ENCODE measurements at places on chromosomes 11 and 22. TPM values are rescaled to one million over a fixed set of nuclear protein-coding genes. Genes with fewer than 3 reads are reported as not detected.

- no peak for DNase-seq
Observed at GRCh38 chr11:79287952-79288351, 152.9 kb downstream of the TENM4 start.

- no peak for DNase-seq
Observed at GRCh38 chr11:35943309-35943708, 553 bp upstream of the LDLRAD3 start.

DNA sequence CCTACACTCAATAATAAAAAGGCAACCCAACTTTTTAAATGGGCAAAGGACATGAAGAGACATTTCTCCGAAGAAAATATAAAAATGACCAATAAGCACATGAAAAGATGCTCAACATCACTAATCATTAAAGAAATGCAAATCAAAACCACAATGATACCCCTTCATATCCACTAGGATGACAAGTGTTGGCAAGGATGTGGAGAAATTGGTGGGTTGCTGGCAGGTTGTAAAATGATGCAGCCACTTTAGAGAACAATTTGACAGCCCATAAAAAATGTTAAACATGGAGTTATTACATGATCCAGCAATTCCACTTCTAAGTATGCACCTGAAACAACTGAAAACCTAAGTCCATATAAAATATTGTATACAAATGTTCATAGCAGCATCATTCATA lies 73.2 kb upstream of the LMO2 start:
- DNase-seq, result no peak

GRCh38 chr11:94129512-94130297 lies 1.1 kb downstream of the PANX1 start:
- DNase-seq, result no peak

DNA sequence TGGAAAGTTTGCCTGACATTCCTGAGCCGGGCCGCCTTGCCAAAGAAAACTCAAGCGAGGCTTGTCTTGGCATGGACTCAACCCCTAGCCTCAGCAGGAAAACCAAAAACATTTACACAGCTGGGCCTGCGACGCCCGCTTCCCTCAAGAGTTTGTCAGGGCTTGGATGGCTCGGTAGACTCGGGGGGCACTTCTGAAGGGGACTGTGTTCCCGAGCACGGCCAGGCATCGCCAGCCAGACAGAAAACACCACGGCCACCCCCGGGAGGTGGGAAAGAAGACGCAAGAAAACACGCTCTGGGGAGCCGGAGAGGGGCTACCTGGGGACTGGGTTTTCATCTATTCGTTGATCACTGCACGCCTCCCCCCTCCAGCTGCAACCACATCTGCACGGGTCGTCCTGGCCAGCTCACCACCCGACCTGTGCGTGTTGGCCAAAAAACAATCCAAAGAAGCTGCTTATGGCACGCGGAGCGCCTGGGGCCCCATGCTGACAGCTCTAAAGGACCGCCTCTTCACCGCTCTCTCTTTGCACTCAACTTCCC lies 380.7 kb downstream of the MN1 start:
- peak; percentile 26 for DNase-seq

GRCh38 chr11:117946156-117946841 lies 17.1 kb upstream of the TMPRSS13 start:
- no peak for DNase-seq

GRCh38 chr11:125069796-125070195 lies 6.7 kb downstream of the SLC37A2 start:
- DNase-seq, result no peak

DNA sequence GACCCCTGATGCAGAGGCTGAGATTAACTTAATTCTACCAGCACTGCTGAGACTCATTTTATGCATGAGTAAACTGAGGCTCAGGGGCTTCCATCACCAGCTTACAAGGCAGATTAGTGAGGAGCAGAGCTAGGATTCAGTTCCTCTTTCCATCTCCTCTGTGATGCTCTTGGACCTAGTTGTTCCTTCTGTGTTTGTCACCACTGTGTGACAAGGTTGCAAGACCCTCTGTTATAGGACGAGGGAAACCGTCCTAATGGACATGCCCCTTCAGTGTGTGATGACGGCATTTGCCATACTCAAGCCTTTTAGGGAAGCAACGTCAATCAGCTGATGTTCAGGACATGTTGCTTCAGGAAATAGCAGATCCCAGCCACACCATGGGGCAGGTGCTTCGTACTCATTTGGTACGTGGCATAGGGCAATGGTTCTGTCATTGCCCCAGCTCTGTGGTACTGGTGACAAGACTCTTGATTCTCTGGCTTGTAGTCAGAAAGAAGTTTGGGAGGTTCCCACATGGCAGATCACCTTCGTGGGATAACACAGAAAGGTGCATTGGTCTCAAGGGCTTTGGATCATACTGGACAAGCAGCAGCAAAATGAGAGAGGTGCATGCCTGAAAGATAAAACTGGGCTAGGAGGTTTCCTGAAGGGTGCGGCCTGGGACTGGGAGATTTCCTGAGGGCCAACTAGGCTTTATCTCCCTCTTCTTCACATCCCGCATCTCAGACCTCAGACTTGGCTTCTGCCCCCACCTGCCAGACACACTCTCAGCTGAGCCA lies 23.9 kb upstream of the CD44 start:
- DNase-seq, result no peak

DNA sequence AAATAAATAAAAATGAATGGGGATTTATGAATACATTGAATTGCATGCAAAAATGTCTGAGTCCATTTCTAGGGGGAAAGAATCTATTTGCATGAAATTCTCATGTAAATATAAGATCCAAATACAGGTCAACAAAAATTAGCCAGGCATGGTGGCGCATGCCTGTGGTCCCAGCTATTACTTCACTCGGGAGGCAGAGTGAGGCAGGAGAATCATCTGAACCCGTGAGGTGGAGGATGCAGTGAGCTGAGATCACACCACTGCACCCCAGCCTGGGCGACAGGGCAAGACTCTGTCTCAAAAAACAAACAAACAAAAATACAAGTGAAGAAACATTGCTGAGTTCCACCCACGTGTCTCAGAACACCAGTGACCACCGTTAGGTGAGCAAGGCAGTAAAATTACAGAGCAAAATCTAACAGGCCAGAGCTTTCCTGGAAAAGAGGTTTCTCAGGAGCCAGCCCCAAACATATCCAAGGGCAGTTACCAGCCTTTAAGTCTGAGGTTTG lies 17.3 kb downstream of the PACSIN2 start:
- DNase-seq, result no peak

- DNase-seq, result no peak
Observed at GRCh38 chr11:81331088-81331487, 1402.6 kb downstream of the FAM181B start.

- DNase-seq, result no peak
Observed at GRCh38 chr22:17375914-17376614, 6.8 kb downstream of the CECR2 start.

- peak; percentile 10 for DNase-seq
Observed at GRCh38 chr11:58830673-58831301, 13.7 kb downstream of the GLYATL2 start.

- DNase-seq, result no peak
Observed at GRCh38 chr11:79021601-79022000, 419.2 kb downstream of the TENM4 start.

DNA sequence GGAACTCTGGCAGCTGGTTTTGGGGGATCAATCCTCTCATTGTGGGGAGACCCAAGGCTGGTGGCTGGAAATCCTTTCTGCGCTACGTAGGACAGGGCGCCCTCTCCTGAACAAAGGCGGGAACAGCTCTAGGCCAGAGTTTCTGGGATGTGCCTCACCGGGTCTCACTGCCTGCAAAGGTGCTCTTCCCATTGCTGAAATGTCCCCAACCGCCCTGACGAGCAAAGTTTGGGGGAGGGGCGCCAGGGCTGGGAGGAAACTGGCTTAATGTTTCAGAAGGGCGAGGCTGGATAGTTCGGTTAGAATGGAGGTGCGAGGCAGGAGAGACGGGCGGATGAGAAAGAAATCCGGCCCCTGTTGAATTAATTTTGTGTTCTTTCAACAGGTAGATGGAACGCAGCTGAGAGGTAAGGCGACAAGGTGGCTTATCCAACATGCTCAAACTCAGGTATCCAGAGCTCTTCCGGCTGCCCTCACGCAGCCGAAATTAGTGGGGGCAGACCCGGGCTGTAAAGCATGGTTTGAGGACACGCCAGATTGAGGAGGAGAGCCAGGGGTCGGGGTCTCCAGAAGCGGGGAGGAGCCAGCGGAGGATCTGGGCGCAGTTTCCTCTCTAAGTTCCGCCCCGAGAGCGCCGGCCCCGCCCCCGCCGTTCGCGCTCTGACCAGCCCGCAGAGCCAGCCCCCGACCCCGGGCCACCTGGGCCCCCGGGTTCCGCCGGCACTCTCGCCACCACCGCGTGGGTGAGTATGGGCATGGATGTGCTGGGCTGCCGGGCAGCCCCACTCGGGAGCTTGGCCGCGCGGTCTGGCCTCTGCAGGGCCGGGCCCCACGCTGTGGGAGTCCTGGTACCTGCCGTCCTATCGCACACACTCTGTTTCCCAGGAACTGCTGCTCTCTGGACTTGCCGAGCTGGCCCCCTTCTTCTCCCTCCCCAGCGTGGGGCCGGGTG lies at the start of gene PGAP2:
Gene PGAP2, plus strand, starts transcription at position 652 of the 952 bp plus-strand sequence. CDS start 2,700 bp downstream, outside the sequence.
- peak; percentile 69 for DNase-seq

DNA sequence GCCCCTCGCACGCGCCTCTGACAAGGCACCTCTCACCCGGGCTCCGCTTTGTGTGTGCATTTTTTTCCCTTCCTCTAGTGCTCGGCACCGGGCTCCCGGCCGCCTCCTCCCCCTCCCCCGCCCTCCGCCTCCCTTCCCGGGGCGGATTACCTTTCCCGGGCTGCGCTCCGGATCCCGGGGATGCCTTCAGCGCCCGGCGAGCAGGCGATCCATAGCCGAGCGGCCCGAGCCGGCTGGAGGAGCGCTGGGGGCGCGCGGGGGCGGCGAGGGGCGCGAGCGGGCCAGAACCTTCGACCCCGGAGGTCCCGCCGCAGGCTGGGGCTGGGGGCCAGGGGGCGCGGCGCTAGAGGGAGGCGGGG lies 282 bp downstream of the MPPED2 start:
- peak; percentile 4 for DNase-seq

DNA sequence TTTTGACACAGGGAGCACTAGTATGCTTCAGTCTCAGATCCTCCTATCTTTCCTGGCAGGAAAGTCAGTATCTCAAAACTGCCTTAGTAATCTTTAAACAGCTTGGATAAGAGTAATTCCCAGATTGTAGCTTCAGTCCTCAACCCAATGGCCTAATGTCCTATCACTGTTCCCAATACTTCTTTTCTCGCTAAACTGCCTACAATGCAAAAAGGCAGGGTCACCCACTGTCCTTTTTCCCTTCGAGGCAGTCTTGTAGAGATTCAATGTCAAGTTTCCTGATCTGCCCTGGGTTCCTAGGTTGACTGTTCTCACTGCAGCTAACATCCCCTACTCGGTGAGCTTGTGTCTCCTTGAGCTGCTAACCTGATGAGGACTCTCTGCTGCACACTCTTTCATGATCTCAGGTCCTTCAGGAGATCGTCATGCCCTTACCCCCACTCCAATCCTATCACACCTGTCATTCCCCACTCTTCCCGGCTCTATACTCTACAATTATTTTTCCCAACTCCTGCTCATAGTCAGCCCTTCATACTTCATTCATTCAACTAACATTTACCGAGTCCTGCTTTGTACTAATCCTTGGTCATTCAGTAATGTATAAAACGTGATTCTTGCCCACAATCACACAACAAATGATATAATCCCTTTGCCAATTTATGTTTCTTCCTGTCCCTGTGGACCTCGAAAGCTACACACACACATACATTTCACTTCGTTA lies 904 bp downstream of the C2CD3 start:
- DNase-seq, result no peak

DNA sequence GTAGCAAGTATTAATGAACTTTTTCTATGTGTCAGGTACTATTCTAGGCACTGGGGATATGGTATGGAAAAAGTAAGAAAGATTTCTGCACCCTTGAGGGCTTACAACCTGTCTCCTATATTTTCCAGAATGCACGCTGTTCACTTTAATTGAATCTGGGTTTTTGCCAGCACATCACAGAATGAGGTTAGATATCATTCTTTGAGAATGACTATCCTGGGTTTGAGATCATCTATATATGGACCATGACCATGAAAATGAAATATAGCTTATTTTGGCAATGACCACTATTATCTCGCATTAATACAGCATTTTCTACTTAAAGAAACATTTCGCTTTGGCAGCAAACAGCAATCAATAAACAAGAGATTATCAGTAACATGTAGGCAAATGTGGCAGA lies 46.9 kb downstream of the C11orf71 start:
- DNase-seq, result no peak

DNA sequence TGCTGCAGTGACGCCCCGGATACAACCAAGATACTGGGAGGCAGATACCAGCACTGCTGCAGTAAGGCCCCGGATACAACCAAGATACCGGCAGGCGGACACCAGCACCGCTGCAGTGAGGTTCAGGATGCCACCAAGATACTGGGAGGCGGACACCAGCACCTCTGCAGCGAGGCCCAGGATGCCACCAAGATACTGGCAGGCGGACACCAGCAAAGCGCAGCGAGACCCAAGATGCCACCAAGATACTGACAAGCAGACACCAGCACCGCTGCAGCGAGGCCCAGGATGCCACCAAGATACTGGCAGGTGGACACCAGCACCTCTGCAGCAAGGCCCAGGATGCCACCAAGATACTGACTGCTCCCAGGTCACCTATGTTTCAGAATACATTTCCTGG lies 225.2 kb downstream of the BRD1 start:
- DNase-seq, result no peak

GRCh38 chr22:39361496-39361895 lies 11.7 kb downstream of the SYNGR1 start:
- DNase-seq, result no peak

- peak; percentile 24 for DNase-seq
Observed at GRCh38 chr11:80727315-80727714, 1286.5 kb upstream of the TENM4 start.

DNA sequence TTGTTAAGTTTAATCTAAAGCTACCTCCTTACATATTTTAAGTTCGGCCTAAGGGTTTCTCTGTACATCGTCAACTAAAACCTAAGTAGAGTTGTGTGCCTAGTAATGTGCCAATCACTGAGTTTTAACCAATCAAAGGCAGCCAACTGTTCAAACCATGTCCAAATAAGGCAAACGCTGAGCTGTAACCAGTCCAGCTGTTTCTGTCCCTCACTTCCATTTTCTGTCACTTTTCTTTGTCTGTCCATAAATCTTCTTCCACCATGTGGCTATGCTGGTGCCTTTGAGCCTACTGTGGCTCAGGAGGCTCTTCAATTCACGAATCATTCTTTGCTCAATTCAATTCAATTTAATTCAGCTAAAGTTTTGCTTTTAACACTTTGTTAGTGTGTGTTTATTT lies 13.9 kb upstream of the ATXN10 start:
- DNase-seq, result no peak

DNA sequence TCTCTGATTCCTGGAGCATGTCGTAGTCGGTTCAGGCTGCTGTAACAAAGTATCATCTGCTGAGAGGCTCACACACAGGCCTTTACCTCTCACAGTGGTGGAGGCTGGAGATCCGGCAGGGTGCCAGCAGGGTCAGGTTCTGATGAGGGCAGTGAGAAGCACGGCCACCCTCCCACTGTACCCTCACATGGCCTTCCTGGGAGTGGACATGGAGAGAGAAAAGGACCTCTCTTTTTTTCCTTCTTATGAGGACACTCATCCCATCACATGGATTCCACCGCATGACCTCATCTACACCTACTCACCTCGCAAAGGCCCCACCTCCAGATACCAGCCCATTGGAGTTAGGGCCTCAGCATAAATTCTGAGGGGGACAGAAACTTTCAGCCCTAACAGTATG lies 99.5 kb downstream of the BCR start:
- no peak for DNase-seq

The KDM4F gene
- not detected for total RNA-seq

The MUC2 gene
- not detected for total RNA-seq

The OR8D4 gene
- not detected for total RNA-seq

The TH gene
- not detected for total RNA-seq

The SPINDOC gene
- 53.8 TPM for total RNA-seq

All from Calu3 (cell line).